ENCODE measurements at places on chromosomes 4 and X.

DNA sequence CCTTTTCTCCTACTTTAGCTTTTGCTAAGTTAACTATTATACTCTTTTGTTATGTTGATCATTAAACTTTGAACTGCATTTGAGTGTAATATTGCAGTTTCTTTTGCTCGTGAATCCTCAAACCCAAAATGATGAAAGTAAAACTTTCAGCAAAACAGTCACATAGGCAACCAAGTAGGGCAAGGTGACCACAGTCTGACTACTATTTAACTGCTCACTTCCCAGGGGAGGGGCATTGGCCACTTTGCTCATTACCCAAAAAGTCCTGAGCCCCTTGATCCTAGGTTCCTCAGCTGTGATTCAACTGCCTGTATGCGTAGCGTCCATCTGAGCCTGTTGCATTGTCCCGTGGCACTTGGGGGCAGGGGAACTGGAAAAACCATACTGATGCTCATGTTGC lies 17.0 kb downstream of the RBMX2 start:
- DNase-seq = no peak

DNA sequence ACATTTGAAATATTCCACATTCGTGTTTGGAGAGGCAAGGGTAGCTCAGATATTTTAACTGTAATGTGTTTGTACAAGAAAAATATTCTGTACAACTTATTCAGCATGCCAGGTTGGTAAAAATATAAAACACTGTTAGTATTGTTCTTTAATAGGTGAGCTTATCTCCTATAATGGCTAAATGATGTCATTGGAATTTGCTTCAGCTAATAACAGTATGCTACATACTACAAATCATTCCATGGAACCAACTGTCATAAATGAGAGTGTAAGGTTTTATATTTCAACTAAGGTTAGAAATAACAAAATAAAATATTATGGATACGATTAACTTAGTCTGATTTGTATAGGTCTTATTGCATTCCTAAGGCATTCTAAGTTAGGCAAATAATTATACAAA lies 206.6 kb downstream of the ADGRL3 start:
- DNase-seq = no peak

DNA sequence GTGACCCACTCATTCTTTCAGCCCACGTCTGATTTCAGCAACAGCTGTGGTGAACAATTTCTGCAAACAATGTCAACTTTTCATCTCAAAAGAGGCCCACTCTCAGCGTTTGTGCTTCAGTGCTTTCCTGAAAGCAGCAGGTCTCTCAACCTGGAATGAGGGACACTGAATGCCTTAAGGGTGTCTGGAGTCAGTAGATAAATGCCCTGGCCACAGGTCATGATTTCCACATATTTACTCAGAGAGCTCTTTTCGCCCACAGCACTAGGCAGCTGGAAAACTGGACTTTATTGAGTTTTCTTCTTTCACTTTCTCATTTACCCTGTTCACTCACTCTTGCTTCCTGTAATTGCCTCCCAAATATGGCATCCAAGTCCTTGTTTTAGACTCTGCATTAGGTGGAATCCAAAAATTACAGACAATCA lies 52.8 kb downstream of the NPFFR2 start:
- DNase-seq = no peak

DNA sequence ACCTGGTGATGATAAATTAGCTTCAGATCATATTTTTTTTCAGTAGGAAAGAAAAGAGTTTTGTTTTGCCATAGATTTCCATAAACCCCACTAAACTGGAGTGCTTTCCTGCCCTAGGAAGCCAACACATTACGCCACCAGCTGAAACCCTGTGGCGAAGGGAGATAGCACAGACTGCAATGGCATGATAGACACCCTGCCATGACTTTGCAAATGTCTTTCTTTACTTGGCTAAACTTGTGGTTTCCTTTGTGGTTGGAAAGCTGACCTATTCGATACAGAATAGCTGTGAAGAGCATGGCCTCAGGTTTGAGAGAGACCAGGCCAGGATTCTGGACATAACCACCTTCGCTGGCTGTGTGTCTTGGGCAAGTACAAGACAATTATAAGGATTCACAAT lies 19.1 kb downstream of the MFAP3L start:
- DNase-seq = no peak

DNA sequence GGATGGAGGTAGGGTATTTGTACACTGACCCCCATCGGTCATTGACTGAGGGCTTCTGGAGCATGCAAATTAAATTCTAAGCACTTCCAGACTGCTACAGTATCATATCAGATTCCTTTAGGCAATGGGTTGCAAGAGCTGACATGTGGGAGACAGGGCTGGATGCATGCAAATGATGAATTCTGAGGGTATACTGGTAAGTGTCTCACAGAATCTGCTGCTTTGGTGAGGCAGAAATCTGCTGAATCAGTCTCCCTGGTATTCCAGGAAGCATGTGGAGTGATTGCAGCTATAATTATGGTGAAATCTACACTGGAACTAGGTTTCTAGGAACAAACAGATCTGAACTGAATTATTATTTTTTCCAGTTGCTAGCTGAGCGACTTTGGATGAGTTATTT lies 684.9 kb upstream of the MAGEB2 start:
- DNase-seq = no peak

DNA sequence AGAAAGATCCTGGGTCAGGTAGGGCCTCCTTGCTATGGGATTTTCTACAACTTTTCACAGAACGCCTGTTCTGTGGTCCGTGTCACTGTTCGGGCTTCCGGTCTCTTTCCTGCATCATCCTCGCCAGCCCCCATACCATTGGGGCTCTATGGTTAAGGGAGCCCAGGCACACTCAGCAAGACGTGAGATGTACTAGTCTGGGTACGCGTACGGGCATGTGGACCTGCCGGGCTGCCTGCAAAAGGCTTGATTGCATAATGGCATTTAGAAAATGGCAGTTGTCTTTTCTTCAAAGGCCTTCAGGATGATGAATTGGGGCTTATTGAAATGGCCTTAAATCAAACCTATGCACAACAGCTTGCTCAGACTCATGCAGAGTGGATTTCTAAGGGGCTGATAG lies 86.7 kb downstream of the CNGA2 start:
- DNase-seq = no peak

- no peak for DNase-seq
These were observed 28.4 kb downstream of the SLAIN2 start for GRCh38 chr4:48369771-48370170.

DNA sequence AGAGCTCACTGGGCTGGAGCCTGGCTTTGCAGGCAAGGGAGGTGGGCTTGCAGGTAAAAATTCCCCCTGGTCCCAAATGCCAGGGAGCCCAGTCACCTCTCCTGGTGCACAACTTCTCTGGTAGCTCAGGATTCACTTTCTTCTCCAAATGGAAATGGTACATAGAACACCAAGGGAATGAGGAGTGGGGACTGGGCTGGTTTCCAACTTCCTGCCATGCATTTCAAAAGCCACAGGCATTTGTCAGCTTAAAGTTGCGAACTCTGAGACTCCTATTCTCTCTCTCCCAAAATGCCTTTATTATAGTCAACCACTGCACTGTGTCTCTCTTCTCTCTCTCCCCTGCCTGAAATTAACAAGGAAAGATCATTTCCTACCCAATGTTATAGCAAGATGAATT lies 177.3 kb downstream of the GRIA3 start:
- no peak for DNase-seq

DNA sequence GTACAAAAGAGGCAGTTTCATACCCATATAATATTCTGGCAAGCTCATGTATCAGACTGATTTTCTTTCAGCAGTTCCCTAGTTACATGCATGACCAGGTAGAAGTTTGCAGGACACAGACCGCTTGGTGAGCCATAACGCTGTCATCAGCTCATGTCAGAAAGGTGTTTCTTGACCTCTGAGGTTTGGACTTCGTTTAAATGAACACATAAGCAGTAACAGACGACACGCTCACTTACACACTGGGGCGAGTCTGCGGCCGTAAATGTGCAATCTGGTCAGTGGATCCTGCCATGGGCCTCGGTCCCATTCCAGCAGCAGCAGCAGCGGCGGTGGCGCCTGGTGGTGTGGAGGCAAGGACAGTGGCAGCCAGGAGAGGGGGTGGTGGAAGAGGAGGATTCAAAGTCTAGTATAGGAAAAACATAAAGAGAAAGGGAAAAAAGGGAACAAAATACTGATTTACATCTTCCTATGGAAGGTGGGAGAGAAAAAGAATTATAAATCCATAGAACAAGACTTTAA lies 111.9 kb upstream of the CBR4 start:
- no peak for DNase-seq

DNA sequence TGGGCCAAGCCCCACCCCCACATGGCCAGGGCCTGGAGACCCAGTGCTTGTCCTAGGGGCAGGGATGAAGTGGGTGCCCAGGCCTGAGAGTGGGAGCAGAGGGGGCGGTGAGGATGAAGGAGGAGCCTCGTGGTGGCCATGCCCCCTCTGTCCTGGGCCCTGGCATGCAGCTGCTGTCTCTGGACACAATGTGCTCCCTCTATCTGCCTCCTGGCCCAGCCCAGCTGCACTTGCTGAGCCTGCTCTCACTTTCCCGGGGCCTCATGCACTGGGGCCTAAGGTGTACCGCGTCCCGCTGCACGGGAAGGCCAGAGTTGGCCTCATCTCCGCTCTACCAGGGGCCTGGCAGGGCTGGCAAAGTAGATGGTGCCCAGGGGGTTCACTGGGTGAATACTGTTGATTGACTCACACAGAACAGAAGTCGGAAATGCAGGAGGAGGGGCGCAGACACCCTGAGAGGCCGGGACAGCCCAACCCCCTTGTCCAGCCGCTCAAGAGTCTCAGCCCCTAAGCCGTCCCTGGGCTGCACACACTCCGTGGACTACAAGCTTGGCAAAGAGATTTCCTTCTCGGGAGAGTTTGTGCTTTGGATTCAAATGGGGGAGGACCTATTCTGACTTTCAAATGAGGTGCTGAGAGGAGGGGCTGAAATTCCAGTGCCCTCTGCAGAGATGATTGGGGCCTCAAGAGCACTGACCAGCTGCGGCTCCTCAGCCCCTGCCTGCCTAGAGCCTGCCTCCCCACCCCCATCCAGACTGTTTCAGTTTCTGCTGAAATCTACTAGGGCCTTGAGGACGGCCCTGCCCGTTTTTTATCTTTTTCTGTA lies 112.4 kb downstream of the PSAPL1 start:
- no peak for DNase-seq

GRCh38 chr4:94372991-94373390 lies 30.4 kb upstream of the HPGDS start:
- DNase-seq = no peak

GRCh38 chr4:181525634-181526033 lies 717.6 kb upstream of the TENM3 start:
- no peak for DNase-seq

DNA sequence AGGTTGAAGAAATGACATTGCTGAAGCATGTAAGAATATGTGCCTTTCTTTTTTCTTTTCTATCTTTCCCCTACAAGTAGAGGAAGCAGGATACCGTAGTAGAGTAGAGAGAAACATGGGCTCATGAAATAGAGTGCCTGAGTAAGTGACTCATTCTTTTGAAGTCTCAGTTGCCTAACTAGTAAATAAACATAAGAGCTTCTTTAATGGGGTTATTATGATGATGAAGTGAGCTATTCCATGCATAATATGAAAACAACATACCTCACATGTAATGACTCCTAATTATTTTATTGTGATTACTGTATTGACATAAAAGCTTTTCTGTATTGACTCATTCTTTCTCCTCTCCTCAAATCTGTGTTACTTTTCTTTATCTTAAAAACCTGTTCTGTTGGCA lies 1538.2 kb downstream of the TECRL start:
- DNase-seq = no peak

DNA sequence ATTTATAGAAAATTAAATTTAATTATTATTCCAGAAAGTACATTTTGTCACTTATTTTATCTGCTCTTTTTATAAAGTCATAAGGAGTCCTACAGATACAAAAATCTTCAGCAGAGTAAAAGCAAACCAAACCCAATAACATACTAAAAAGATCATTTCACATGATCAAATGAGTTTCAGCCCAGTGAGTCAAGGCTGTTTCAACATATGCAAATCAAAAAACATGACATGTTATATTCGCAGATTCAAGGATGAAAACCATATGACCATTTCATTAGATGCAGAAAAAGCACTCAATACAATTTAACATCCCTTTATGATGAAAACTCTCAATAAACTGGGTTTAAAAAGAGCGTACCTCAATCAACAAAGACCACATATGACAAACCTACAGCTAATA lies 214.3 kb downstream of the FAT4 start:
- DNase-seq = no peak

DNA sequence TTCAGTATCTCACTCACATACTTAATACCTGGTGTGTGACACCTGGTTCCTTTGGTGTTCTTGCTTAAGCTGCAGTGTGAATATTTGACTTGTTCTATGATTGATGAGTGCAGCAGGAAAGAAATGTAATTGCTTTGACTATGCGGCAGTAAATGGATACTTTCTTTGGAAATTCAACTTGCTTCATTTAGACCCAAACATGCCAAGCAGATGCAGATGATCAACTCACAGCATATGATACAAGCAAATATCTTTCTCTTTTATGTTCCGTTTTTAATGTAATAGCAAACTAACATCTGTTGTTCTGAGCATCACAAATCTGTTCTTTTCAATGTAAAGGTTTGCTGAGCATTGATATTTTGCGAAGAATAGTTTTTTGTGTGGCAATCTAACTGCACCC lies 549.5 kb downstream of the C4orf33 start:
- DNase-seq = no peak

DNA sequence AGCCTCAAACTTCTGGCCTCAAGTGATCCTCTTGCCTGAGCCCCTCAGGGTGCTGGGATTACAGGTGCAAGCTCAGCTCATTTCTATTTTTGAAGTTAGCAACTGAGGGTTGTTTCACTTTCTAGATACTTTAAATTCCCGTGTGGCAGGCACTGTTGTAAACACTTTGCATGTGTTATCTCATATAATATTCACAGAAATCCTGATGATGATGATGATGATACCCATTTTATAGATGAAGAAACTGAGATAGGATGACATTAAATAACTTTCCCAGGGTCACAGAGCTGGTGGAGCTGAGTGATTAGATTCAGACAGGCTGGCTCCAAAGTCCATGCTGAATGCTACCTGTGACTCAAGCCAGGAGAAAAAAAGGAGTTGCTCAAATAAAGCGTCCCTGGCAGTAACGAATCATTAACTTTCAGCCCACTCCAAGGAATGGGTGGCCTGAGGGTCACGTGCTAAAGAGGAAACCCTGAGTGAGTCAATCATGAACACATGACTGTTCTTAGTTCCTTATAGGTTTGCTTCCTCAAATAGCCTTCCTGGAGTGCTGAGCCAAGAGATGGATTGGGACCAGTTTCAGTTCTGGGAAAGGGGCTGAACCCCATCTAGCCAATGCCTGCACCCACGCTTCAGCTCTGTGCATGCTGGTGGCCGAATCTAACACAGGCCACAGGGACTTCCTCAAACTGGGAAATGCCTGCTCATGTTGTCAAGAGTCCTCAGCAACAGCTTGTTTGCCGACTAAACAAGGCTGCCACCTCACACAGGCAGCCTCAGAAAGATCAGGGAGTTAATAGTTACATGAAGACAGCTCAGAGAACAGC lies 52.8 kb downstream of the RBM47 start:
- peak; percentile 98 for DNase-seq

DNA sequence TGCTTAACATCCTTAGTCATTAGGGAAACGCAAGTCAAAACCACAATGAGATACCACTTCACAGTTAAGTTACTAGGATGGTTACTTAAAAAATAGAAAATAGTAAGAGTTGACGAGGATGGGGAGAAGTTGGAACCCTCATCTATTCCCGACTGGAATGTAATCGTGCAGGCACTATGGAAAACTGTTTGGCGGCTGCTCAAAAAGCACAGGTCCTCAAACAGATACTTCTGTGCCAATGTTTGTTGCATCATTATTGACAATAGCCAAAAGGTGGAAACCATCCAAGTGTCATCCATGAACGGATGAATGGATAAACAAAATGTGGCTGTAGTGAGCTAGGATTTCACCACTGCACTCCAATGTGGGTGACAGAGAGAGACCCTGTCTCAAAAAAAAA lies 11.7 kb downstream of the CTAG1B start:
- DNase-seq = peak; percentile 37

- no peak for DNase-seq
These were observed 264.5 kb downstream of the IL15 start for GRCh38 chr4:141900856-141901255.
